Adipocyte (in vitro differentiated cells): ENCODE measurements at places on chromosomes 3 and 15.

- no peak for DNase-seq
Measured at GRCh38 chr15:38819387-38819950, 254.9 kb upstream of the RASGRP1 start.

GRCh38 chr15:60616147-60616546, 137.2 kb upstream of the ICE2 start:
- DNase-seq: no peak

GRCh38 chr15:25090073-25090733, 135.4 kb downstream of the SNRPN start:
- DNase-seq: no peak

GRCh38 chr3:120029749-120030148, 64.5 kb downstream of the GSK3B start:
- DNase-seq: no peak

DNA sequence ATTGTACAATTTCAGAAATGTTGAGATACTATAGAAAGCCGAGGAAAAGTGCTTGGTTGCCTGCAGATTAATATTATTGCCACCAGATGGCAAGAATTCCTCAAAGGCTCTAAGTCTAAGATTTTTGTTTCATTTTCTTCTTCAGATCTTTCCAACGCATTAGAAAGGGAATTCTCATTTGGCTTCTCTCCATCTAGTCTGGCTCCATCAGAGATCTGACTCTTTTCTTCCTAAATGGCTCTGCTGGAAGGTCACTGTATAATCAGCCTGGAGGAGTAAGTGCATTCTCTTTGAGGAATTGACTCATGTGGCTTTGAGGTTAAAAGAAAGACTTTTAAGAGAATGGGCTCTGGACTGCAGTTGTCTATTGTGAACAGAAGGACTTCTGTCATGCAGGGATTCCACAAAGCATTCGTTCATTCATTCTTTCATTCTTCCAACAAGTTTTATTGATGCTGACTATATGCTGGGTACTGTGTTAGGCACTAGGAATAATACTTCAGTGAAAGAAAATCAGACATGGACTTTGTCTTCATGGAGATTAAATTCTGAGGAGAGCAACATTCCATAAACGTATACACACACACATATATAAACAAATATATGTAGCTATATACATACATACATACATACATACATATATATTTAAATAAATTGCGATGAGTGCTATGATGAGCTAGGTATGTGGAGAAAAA, 55.3 kb downstream of the SLC28A2 start:
- peak; percentile 70 for DNase-seq

DNA sequence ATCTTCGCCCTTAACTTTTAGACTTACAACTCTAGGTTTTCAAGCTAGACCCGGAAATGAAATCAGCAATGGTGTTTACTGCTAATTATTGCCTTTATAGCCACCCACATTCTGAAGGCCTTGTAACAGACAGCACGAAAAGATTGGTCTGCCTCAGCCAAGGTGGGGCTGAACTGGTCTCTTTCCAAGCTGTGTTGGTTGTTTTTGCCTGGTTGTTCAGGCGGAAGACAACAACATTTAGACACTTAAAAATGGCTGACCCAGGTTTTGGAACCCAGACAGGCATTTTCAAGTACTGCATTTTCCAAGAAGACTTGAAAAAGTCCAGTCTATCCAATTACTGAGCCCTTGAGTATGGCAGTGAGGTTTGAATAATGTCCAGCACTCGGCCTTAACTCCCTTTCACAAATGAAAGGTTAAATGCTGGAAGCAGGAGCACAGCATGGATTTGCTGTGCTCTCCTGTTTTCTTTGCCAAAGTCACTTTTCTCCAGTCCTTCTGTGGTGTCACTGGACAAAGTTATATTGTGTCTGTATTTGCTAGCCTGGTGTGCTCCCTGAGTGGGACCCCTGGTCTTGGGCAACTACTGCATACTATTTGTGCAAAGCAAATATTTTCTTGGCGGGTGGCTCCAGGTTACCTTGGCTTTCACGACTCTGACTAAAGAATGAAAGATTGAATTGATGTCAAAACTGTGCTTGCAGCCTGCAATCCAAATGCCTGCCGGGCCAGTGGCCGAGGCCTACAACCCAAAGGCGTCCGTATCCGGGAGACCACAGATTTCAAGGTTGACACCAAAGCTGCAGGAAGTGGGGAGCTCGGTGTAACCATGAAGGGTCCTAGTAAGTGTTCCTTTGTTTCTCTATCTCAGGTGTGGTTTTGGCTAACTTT, 93.5 kb downstream of the FLNB start:
- no peak for DNase-seq
